HT1080 (cell line): ENCODE measurements at places on chromosomes 4 and X. TPM values are rescaled to one million over a fixed set of nuclear protein-coding genes. Genes with fewer than 3 reads are reported as not detected.

DNA sequence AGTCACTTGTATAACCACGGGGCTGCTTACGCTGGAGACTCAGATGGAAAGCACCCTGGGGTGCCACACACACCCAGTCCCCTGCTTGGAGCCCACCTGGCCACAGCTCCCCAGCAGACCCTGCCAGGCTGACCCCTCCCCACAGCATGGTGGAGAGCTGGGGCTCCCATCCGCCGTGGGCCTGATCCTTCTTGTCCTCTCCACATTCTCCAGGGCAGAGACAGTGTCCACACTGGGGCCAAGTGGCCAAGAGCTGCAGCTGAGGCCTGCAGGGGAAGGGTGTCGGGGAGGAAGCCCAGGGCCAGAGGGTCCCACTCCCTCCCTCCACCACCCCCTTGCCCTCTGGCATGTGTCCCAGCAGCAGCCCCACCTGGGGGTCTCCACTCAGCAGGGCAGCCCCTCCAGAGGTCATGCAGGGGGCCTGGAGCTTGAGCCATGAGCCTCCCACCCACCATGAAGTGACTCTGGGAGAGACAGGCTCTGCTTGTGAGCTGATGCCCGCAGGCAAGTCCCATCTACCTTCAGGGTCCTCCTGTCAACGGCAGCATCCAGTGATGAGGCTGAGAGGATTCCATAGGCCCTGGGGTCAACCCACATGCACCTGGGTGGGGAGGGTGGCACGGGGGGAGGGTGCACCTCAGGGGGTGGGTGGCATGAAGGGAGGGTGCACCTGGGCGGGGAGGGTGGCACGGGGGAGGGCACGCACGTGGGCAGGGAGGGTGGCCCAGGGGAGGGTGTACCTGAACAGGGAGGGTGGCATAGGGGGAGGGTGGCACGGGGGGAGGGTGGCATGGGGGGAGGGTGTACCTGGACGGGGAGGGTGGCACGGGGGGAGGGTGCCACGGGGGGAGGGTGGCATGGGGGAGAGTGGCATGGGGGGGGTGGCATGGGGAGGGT, 56.4 kb downstream of the FAM53A start:
- DNase-seq: no peak

The TEX13D gene
- total RNA-seq: 0.05 TPM in 1 of 2 replicates, not detected in the other

DNA sequence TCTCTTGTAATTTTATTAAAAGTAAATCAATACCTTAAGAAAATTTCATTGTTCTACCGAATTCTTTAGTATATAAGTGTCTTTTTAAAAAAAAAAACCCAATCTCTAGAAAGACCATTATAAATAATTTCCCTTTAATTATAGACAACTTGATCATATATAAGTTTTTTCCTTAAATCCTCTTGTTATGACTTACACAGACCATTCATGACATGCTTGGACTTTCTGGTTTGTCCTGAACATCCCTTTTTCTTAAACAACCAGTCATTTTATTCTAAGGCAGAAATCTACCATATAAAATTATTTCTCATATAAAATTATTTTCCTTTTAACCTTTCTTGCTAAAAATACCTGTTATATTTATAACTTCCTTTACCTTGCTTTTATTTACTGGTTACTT, 15.4 kb upstream of the FHDC1 start:
- peak; percentile 13 for DNase-seq

The TSPAN7 gene
- total RNA-seq: 0.23 TPM in 1 of 2 replicates, not detected in the other

The IQSEC2 gene
- total RNA-seq: 4.3 and 9.8 TPM in 2 replicates

DNA sequence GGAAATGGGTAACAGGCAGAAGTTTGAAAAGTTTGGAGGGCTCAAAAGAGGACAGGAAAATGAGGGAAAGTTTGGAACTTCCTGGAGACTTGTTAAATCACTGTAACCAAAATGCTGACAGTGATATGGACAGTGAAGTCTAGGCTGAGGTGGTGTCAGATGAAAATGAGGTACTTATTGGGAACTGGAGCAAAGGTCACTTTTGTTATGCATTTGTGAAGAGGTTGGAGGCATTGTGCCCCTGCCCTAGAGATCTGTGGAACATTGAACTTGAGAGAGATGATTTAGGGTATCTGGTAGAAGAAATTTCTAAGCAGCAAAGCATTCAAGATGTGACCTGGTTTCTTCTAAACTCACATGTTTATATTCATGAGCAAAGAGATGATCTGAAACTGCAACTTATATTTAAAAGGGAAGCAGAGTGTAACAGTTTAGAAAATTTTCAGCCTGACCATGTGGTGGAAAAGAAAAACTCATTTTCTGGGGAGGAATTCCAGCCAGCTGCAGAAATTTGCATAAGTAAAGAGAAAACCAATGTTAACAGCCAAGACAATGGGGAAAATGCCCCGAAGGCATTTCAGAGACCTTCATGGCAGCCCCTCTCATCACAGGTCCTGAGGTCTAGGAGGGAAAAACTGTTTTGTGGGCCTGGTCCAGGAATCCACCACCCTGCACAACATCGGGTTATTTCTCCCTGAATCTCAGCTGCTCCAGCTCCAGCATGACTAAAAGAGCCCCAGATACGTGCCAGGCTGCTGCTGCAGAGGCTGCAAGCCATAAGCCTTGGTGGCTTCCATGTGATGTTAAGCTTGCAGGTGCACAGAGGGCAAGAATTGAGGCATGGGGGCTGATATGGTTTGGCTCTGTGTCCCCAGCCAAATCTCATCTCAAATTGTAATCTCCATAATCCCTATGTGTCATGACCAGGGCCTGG, 632.5 kb upstream of the GNPDA2 start:
- no peak for DNase-seq

The CLNK gene
- not detected in 2 replicates for total RNA-seq

GRCh38 chrX:116435597-116435996, 809 bp upstream of the SLC6A14 start:
- no peak for DNase-seq

DNA sequence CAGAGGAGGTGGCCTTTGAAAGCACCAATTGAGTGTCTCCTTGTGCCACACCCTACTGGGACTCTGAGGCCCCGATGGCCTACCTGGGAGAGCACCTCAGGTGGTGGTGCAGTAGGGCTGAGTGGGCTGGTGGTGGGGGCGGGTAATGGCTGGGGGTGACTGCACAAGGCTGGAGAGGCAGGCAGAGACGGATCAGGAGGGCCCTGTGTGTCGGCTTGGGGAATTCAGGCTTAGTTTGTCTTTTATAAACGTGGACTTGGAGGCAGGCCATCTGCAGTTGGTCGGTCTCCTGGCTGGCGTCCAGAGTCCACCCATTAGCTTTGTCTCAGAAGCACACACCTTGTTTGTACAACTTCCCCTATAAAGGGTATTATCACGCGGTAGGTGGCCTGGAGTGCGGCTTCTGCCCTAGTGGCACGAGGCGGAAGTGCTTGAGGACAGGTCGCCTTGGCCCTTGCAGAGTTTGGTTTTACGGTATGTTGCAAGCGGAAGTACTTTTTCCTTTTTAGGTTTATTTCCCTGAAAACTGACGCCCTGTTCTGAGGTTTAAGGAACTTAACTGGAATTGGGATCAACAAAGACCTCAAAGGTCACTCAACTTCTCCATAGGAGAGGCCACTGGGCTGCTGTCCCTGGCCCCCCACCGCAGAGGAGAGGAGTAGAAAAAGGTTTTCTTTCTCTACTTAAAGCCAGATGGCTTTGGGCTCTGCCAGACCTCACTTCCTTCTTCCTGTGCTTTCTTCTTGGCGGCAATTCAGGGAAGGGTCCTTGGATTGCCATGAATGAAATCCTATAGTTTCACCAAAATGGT, 8.0 kb downstream of the TBC1D14 start:
- DNase-seq: no peak
